ENCODE measurements at places on chromosomes 12 and 14. TPM values are rescaled to one million over a fixed set of nuclear protein-coding genes. Genes with fewer than 3 reads are reported as not detected.

ESPL1 gene
- total RNA-seq = 20.2 TPM

- DNase-seq = no peak
Observed at GRCh38 chr12:77082021-77082420, 16.7 kb upstream of the E2F7 start.

CIROP gene
- total RNA-seq = not detected

RNU4-1 gene
- total RNA-seq = under 0.01 TPM

- DNase-seq = no peak
Observed at GRCh38 chr14:75370416-75371205, 57.2 kb upstream of the JDP2 start.

C12orf54 gene
- total RNA-seq = not detected

All from SJSA1 (cell line).